Forelimb muscle (tissue), 1 donor: ENCODE measurements at places on chromosomes 5 and 9. TPM values are rescaled to one million over a fixed set of nuclear protein-coding genes. Genes with fewer than 3 reads are reported as not detected.

DNA sequence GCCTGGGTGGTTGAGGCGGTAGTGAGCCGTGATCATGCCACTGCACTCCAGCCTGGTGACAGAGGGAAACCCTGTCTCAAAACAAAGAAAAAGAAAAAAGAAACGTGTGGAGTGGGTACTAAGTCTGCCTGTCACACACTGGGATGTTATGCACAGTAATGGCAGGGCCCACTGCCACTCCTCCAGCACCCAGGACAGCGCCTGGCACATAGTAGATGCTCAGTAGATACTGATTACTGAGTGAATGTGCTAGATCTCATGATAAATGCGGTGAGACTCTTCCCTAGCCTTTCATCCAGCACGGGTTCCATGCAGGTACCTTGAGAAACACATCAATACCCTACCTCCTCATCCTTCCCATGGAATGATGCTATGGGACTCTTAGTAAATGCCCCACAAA, 87.4 kb upstream of the HSPA9 start:
- no peak for DNase-seq

TAF11L2 gene
- polyA plus RNA-seq: not detected

DNA sequence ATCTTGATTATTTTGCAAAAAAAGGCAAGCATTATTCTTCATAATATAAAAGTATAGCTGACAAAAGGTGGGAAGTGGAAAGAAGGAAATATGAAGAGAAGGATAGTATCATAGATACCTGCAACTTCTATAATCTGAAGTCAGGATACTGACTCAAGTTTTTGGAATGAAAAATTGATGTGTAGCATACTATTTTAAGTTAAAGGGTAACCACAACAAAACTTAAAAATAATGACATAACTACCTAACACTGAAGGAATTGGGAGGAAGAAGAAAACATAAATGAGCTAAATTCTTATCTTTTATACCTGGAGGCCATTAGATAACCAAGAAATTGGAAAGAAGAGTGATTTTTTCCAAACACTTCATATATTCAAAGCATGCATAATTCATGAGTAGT, 51.8 kb upstream of the TLE1 start:
- DNase-seq: no peak

PCDHB6 gene
- 1.4 TPM for polyA plus RNA-seq

DNA sequence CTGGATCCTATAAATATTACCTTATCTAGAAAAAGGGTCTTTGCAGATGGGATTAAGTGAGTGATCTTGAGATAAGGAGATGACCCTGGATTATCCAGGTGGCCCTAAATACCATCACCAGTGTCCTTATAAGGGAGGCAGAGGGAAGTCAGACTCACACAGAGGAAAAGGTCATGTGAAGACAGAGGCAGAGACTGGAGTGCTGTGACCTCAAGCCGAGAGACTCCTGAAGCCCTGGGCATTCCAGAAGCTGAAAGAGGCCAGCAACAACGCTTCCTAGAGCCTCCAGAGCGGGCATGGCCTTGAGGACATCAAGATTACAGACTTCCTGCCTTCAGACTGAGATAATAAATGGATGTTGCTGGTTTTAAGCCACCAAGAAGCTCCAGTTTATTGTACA, 118.8 kb downstream of the ATPSCKMT start:
- no peak for DNase-seq

KIF4B gene
- polyA plus RNA-seq: 0.06 TPM

DNA sequence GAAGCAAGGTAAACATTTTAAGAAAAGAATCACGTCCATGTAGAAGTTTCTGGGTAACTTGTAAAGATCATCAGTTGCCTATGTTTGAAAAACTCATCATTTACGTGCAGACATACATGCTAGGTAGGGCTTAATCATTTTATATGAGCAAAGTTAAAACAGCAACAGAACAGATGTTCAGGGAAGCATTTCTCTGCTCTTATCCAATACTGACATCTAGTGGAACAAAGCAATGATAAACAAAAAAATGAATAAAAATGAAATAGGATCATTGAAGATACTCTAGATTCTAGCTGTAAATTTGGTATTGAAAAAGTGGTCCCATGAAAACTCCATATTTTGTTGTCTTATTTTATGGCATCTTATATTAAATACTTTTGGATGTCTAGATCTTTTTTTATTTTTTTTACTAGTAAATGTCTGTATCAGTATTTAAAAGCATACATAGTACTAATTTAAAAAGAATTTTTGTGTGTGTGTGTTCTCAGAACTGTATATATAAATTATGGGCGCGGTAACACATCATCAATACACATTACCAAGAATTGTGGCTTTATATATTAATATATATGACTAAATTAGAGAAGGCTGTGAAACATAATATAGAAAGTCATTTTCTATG, 1050.2 kb downstream of the CDH12 start:
- peak; percentile 29 for DNase-seq

DNA sequence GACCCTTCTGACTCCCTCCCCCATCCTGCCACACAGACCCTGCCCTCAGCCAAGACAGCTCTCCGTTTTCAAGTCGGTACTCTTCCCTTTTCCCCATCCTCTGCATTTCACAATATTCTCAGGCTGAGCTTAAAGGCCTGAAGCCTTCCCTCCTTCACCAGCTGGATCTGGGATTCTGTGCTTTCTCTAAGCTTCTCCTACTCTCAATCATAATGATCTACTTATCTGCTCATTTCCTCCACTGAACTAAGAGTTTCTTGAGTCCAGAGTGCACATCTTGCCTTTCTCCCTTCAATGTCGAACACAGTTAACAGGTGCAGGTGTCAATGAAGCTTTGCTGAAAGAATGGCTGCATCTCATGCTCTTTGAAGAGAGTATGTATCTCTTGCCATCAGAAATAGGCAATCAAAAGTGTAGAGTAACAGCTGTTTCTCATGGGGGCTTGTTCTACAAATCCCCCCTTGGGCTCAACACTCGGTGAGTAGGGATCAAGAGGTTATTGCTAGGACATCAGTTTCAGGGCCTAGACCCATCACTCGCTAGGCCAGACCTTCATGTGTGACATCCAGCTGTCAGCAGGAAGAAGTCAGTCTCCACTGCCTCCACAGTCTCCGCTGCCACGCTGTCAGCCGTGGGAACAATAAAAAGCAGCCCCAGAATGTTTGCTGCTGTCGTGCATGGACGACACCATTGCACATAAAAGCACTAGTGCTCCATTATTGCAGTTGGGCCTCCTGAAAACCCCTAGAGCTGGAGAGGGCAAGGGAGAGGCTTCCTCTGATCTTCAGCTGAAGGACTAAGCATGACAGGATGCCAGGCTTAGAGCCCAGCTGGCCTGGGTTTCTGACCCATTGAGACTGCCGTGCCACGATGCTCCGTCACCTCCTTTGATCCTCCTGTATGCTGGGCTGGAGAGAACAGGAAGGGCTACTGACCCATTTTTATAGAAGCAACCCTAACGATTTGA, 23.7 kb downstream of the TRAF1 start:
- DNase-seq: no peak

DNA sequence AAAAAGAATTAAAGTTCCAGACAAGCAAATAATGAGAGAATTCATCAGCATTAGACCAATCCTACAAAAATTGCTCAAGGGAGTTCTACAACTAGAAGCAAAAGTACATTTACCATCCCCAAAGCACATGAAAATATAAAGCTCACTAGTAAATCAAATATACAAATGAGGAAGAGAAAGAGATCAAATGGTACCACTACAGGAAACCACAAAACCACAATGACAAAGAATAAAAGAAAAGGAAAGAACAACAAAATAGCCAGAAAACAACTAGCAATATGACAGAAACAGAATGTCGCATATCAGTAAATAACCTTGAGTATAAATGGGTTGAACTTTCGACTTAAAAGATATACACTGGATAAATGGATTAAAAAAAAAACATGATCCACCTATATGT, 739.0 kb downstream of the DTWD2 start:
- no peak for DNase-seq

GRCh38 chr5:66739951-66740350, 143.8 kb downstream of the MAST4 start:
- no peak for DNase-seq

- no peak for DNase-seq
Observed at GRCh38 chr5:87210743-87211142, 56.9 kb upstream of the RASA1 start.

NAIP gene
- 13.3 TPM for polyA plus RNA-seq

PCDH1 gene
- polyA plus RNA-seq: 13.6 TPM

ARID3C gene
- polyA plus RNA-seq: not detected

DNA sequence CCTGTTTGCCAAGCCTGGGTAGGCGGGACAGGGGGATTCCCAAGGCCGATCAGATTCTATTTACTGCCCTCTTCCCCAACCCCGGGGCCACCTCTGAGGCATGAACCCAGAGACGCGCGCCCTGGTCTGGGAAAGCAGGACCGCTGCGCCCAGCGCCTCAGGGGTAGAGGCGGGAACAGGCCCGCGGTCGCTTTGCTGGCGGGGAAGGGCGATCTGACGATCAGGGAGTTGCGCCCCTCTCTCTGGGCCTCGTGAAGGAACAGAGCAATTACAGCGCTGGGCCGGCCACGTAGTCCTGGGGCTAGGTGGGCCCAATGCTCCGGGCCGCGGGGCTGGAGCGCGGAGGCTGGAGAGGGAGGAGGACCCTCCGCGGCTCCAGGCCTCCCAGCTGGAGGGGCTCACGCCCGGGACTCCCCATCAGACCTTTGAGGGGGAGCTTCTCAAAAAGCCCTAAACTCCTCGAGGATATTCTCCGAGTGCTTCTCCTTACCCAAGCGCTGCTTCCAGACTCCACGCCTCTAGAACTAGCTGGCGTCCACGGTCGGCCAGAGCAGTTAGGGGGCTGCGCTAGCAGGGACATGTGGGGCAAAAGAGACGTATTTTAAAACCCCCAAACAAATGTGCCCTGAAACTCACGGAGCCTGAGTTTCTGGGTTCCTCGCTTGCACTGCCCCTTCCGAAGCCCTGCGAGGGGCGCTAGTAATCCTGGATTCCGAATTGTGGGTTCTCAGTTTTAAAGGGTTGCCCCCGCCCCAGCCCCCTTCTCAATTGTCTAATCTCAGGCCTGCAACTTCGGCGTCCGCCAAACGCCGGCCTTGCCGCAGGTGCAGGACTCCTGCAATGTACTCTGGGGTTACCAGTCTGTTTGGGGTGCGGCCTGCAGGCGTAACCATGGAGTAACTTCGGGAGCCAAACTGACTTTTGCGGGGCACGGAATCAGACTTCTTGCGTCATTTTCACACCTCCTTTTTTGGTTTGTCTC, 57.6 kb downstream of the TMEM174 start:
- DNase-seq: no peak

- no peak for DNase-seq
Observed at GRCh38 chr5:172786736-172787462, 15.9 kb upstream of the DUSP1 start.

GRCh38 chr5:109003928-109004327, 256.2 kb downstream of the FER start:
- no peak for DNase-seq

HTR4 gene
- polyA plus RNA-seq: not detected

IL4 gene
- polyA plus RNA-seq: not detected

DNA sequence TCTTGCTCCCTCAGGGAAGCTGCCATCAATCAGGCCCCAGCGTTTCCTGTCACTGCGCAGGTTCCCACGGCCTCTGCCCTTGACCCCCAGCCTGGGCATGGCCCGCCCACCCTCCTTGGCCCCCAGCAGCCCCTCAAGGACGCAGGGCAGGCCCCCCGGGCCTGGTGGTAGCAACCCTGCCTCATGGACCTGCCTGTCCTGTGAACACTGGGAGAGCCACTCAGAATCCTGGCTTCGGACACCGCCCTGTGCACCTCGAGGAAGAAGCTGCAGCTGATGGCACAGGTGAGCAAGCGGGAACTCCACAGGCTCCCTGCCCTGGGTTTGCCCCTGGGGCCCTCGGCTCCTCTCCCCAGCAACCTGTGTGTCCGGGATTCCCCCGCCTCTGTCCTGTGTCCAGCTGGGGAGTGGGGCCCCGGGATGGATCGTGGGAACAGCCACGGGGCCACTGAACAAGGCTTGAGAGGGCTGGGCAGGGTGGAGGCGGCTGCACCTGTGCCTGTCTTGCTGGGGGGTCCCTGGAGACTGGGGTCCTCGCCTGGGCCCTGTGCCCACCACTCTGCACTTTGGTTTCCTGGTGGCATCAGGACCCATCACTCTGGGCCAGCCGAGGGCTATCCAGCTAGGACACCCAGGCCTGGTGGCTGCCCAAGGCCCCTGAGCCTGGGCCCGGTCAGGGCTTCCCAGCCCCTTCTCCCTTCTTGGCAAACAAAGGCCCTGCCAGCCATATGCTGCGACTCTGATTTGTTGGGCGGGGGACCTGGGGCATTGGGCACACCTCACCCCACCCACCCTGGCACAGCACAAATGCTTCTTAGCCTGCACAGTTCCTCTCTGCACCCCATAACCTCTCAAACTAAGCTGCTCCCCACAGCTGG, 33.5 kb upstream of the EGFL7 start:
- no peak for DNase-seq

SPATA24 gene
- 10.0 TPM for polyA plus RNA-seq

DNA sequence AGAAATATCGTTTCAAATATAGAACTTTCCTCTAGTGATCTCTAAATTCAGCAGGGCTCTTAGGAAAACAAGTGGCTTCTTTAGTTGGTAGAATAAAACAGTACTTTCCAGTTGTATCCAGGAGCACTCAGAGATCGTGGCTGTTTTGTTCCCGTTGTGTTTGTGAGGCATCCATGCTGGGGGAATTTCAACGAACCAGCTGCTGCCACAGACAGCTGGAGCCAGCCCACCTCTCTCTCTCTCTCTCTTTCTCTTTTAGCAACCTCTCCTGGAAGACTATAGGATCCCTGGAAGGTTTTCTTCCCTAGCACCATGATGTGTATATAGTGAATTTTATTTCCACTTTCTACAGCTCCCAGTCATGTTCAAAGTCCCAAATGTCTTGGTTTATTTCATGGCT, 1116.0 kb upstream of the SEMA6A start:
- no peak for DNase-seq
